ENCODE measurements at places on chromosomes 1 and 21. TPM values are rescaled to one million over a fixed set of nuclear protein-coding genes. Genes with fewer than 3 reads are reported as not detected.
A peak's percentile ranks its signal among the peaks of the same experiment; 100 is the strongest.

DNA sequence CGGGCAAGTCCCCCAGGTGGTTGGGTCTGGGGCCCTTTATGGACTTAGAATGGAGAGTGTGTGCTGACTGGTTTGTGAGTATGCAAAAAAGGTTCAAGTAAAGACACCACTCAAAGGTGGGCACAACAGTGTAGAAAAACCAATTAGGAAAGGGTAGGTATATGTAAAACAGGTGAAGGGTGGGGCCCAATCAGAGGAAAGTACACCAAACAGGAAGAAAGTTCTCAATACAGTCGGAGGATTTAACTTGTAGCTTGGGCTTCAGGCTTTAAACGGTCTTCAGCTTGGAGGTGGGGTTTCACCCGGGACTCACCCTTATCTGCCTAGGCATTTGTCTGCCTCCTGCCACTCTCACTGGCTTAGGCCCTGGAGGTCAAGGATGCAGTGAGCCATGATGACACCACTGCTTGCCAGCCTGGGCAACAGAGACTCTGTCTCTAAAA, 6.8 kb upstream of the PUM1 start:
- DNase-seq: no peak

DNA sequence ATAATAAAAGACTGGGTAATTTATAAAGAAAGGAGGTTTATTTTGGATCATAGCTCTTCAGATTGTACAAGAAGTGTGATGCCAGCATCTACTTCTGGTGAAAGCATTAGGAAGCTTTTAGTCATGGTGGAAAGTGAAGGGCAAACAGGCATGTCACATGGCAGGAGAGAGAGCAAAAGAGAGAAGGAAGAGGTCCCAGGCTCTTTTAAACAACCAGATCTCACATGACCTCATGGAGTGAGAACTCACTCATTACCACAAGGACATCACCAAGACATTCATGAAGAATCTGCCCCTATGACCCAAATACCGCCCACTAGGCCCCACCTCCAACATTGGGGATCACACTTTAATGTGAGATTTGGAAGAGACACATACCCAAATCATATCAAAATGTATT, 10.0 kb downstream of the RPTN start:
- no peak for DNase-seq

DNA sequence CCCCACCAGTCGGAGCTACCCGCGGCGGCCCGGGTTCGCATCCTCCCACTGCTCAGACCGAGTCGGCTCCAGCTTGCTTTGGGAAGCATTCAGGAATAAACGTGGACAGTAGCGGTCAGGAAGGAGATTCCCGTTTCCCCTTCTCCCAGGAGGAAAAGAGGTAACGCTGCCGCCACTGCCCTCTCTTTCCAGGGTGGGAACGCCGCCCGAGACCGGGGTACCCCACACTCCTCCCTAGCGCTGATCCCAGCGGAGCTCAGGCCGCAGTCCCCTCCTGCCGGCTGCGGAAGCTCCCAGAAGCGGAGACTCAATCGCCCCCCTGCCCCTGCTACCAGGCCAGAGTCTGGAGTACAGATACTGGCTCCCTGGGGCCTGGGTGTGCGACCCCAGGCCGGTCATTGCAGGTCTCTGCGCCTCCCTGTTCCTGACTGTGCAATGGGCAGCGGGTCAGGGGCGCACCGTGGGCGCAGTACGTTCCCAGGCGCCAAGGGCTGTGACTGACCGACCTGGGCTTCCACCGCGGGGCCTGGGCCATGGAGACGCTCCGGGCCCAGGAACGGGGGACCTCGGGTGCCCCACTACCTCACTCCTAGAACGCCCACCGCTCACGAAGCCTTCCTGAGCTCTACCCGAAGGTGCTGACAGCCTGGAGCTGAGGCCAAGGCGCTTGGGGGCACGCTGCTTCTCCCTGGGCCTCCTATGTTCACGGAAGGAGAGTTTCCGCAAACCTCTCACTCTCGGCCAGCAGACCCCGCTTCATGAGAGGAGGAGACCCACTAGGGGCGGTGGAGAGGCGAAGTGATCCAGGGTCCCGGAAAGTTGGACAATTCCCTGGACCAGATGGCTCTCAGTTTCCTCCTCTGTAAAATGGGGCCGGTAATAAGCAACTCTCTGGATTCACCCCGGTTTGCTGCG, 7.8 kb downstream of the DMRTA2 start:
- peak; percentile 38 for DNase-seq

DNA sequence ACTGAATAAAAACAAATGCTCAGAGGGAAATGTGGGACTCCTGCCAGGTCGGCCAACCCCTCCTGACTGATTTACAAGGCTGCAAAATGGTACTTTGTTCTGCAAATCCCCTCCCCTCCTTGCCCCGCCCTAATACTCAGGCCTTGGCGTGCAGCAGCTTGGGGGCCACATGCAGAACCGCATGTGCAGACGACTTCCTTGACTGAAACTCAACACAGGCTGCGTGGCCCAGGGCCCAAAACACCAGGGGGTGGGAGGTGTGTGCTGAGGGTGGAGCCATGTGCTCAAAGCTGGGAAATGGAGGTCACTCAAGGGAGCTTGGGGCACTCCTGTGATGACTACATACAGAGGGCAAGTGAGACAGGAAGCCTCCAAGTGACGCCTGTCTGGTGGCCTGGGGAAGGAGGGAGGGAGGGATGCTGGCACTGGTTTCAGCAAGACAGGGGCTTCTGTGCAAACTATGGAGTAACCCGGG, 87.2 kb downstream of the MRPL37 start:
- DNase-seq: peak; percentile 94

GRCh38 chr1:149928401-149928724, 760 bp upstream of the SF3B4 start:
- no peak for DNase-seq

DNA sequence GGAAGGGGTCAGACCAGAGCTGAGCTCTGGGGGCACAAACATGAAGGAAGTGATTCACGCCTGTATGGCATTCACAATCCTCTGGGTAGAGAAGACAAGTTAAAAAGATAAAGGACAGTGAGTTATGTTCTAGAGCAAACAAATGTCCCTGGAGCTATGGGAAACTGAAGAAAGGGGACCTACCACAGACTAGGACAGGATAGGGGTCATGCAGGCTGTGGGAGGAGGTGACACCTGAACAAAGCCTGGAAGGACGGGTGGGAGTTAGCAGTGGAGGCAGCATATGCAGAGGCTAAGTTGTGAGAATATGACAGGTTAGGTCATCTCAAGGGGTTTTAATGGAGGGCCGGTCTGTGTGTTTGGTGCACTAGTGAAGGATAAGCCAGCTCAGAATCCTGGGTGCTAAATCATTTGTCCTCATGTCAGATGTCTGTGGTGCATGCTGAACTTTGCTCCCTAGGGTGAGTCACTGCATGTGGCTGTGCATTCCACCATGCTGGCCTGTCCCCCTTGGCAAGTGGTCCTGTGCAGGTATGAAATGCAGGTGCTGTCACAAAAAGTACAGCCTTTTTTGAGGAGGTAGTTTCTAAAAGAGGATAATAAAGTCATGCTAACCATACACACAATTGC, 28.5 kb downstream of the TNN start:
- no peak for DNase-seq

- DNase-seq: no peak
Measured at GRCh38 chr21:32993894-32994293, 31.8 kb upstream of the OLIG2 start.

- no peak for DNase-seq
Measured at GRCh38 chr21:42703136-42703908, 49.9 kb downstream of the PDE9A start.

- DNase-seq: no peak
Measured at GRCh38 chr1:57091642-57092041, 125.8 kb upstream of the C8B start.

- no peak for DNase-seq
Measured at GRCh38 chr21:40386981-40387747, 459.8 kb downstream of the DSCAM start.

DNA sequence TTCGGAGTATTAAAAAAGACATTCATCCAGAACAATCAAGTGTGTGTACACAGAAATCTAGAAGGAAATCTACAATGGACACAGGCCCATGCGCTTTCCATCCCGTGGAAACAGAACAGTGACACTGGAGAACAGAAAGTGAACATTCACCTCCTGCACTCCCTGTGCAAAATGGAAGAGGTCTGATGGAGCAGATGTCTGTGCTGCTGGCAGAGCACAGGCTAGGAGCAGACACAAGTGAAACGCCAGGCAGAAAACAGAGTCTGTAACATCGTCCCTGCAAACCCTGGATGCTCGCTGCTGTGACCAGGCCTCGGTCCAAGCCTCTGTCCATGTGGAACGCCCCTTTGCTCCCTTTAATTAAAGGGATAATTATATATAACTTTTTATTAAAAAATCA, 36.1 kb downstream of the SLC45A1 start:
- DNase-seq: no peak

DNA sequence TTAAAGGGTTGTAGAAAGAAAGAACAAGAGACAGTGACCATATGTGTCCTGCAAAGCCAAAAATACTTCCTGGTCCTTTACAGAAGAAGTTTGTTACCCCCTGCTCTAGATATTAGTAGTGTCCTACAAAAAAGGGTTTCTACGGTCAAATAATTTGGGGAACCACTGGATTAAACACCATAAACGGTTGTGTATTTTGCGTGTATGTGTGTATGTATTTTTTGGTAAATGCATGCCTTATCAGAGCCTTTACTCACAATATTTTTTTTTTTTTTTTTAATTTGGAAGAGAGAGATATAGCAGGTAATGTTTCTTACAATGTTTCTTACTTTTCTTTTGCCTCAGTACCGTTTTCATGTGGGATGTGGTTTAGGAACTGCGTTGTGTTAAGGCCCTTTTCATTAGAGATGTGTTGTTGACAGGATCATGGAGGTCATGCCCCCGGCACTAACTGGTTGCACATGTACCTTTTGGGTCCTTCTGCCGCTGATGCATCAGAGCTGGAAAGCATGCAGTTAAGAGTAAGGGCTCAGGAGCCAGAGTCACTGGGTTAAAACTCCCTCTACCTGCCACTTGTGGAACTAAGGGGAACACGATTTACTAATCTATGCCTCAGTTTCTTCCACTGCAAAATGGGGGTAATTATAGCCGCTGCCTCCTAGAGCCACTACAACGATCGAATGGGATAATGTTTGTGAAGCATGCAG, 234.6 kb upstream of the KAZN start:
- DNase-seq: no peak

DNA sequence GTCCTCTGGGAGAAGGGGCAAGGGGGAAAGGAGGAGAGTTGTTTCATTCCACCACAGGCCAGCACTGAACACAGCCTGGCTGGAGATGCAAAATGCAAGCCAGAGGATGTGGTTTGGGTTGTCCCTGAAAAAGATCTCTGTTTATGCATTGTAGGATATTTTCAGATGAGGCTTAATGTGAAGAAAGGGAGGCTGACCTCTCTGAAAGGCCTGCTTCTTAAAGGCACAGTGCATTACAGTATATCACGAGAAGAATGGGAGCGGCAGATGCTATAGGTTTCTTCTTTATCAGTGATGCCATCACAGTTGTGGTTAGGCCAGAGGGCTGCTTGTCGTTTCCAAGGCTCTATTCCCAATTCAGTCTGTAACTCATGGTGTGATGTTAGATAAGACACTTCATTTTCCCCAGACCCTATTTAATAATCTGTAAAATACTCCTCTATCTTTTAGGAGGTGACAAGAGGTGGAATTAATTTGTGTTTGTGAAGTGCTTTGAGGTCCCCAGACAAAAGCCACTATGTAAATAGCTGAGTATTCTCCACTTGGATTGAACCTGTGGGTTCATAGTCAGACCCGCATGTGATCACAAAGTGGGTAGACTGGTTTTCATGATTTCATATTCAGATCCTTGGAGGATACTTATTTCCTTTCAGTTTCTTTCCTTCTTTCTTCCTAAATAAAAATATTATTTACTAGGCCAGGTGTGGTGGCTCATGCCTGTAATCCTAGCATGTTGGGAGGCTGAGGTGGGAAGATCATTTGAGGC, 76.5 kb upstream of the WDR26 start:
- DNase-seq: no peak

GRCh38 chr1:19034721-19035120, 78.2 kb upstream of the IFFO2 start:
- peak; percentile 41 for DNase-seq

- DNase-seq: no peak
Measured at GRCh38 chr1:211800925-211801607, 29.5 kb downstream of the LPGAT1 start.

DNA sequence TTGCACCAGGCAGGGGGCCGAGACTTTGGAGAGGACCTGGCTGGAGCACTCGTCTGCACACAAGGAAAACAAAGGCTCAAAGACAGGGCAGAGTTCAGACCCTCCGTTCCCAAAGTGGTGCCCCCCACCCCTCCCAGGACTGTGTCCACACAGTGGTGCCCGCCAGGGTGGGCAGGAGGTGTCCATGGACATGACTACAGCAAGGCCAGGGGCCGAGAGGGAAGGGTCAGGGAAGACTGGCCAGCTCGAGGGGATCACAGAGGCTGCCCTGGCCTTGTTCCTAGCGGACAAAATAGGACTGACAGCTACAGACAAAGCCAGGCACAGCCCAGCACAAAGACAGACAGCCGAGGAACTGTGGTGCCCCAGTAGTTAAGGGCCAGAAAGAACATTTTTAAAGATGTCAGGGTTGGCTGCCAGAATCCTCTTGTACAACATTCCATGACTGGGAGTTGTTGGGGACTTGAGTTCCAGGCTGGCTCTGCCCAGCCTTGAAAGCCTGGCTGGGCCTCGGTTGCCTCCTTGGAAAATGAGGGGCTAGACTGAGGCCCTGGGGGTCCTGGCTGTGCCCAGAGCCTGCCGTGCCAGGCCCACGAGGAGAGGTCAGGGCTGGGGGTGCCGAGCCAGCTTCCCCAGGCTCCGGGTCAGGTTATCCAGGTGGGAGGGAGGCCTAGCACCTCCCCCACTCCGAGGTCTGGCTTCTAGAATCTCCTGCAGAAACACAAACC, 63.7 kb downstream of the SLX9 start:
- peak; percentile 36 for DNase-seq

DNA sequence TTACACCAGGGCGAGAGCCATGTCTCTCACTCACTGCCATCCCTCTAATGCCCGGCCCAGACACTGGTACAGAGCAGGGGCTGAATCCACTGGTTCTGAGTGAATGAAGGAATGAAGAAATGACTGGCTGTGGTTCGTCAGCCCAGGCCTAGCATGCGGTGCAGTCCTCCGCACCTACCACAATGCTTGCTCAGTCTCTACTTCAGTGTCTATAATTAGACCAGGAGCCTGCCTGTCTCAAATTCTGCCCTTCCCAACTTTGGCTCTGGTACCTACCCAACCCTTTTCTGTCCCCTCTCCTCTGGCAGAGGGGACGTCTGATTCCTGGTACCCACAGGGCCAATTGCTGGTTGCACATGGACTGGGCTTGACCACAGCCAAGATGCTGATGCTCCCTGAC, 118.2 kb upstream of the GRIK3 start:
- DNase-seq: no peak

Gene C1QB
- polyA plus RNA-seq: 95.1 TPM

Gene HCN3
- 4.5 TPM for polyA plus RNA-seq

Gene SIM2
- polyA plus RNA-seq: 6.5 TPM

Gene AMPD1
- polyA plus RNA-seq: not detected

Gene DAB1
- polyA plus RNA-seq: not detected

Gene C1QTNF12
- 9.9 TPM for polyA plus RNA-seq

Gene SPRR2B
- polyA plus RNA-seq: not detected
